ENCODE measurements at places on chromosomes 7 and 10.

DNA sequence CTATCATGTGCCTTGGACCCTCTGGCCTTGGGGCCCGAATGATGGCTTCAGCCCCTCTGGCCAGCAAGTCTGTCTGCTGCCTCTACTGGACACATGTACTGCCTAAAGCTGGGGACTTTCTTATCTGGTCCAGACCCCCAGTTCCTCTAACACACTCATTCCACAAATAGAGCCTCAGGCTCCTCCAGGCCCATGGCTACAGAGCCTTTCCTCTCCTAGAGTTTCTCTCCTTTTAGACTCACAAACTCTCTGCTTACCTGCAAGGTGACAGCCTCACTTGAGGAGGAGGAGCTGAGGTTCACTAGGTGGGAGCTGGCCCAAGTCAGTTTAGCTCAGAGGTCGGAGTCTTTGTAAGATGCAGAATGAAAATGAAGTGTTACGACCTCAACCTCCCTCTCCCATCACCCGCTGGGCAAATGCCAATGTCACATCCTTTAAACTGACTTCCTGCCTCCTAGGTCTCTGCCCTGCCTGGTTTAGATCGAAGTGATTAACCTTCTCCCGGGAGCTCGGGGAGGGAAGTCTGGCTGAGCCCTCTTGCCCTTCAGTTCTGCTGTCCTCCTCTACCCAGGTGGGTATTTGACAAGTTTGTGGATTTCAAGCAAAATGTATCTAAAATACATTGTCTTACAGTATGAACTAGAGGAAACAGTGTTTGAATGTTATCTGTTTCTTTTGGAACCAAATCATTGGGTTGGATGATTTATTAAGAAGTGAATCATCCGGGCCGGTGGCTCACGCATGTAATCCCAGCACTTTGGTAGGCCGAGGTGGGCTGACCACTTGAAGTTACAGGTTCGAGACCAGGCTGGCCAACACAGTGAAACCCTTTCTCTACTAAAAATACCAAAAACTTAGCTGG is 71.9 kb upstream of the TNS3 start:
- DNase-seq = no peak

DNA sequence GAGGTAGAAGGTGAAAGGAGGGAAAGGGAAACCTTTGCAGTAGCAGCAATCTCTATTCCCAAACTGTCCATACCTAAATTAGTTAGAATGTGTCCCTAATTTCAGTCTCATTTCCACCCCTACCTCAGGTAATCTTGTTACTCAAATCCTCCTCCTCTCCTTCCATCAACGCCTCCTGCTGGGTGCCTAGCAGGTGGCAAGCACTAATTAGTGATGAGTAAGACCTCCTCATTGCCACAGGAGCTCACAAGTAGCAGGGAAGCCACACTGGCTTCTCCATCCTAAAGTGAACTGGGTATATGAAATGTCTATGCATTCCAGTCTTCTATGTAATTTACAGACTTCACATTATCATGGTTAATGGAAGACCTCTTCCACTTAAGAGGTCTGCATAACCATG is 25.7 kb upstream of the FAM133B start:
- DNase-seq = no peak

DNA sequence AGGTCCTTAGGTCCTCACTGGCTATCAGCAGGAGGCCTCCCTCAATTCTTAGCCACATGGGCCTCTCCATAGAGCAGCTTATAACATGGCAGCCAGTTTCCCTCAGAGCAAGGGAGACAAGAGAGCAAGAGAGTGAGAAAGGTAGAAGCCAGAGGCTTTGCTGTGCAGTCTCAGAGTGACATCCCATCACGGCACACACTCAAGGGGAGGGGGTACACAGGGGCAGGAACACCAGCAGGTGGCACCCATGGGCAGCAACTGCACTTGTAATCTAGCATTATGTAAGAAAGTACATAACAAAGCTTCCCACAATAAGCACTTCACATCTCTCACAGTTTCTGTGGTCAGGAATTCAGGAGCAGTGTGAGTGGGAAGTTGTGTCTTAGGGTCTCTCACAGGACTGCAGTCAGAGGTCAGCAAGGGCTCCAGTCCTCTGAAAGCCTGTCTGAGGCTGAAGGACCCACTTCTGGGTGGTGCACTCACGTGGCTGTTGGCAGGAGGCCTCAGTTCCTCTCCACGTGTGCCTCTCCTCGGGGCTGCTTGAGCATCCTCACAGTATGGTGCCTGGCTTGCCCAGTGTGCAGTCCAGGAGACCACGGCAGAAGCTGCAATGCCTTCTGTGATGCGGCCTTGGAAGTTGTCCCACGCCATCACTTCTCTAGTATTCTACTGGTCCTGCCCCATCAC is 159.4 kb downstream of the OAT start:
- DNase-seq = no peak

GRCh38 chr10:4028027-4028471 is 243.0 kb upstream of the KLF6 start:
- no peak for DNase-seq

- DNase-seq = no peak
Observed at GRCh38 chr7:129122078-129122750, 22.3 kb upstream of the TSPAN33 start.

GRCh38 chr10:85621562-85621961 is 745.0 kb downstream of the GRID1 start:
- DNase-seq = no peak

GRCh38 chr10:43753397-43754061 is 104.8 kb upstream of the ZNF32 start:
- no peak for DNase-seq

GRCh38 chr7:23076772-23077171 is 28.8 kb upstream of the KLHL7 start:
- no peak for DNase-seq

- DNase-seq = no peak
Observed at GRCh38 chr7:87735360-87735759, 107.2 kb downstream of the RUNDC3B start.

GRCh38 chr10:114609518-114610426 is 48.3 kb downstream of the ABLIM1 start:
- no peak for DNase-seq

DNA sequence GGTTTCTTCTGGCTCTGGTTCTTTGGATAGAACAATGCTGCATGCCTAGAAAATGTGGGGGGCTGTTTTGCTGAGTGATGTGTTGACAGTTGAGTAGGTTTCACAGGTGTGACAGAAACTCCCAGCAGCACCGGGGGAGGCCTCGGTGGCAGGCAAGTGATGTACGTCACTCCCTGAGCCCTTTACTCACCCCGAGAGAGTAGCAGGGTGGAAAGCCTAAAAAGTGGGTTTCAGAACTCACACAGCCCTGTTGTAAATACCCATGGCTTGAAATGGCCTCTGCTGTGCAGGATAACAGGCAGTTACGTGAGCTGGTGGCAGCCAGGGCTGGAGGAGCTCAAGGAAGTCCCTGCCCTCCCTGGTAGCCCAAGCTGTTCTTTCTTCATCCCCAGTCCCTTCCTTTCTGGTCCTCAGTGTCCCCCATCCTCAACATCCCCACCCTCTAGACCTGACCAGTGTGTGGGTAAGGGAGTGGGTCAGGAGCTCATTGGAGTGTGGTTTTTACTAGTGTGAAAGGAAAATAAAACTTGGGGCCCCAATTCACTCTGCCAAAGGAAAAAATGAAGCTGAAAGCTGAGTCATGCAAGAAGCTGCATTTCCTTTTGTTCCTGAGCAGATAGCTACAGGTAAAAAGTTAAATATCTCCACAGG is 258.1 kb downstream of the STK31 start:
- no peak for DNase-seq

DNA sequence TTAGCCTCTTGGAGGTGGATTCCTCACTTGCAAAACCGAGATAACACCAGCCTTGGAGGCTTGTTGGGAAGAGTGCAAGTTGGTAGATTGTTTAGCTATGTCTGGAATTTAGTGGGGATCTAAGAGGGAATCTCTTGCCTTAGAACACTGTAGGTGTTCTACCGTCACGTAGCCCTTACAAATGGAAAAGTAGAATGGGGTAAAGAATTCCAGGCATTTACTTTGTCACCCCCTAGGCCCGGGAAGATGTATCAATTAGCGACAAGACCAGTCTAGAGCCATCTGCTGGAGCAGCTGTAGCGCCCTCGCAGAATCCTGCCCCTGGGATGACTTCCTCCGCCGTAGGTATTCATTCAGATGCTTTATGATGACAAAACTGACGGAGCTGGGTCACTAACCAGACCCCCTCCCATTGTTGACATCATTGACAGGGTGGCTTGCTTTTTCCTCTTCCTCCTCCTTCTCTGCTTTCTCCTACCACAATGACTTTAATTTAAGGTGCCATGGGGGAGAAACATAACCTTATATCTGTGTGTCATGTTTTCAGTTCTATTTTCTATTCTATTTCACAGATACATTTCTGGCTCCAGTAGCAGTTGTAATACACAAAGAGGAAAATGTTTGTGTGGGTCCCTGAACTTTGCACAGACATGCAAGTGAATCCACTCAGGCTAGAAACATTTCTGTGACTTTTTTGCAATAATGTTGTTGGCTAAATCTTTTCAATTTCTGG is 262.6 kb upstream of the LYZL1 start:
- no peak for DNase-seq

DNA sequence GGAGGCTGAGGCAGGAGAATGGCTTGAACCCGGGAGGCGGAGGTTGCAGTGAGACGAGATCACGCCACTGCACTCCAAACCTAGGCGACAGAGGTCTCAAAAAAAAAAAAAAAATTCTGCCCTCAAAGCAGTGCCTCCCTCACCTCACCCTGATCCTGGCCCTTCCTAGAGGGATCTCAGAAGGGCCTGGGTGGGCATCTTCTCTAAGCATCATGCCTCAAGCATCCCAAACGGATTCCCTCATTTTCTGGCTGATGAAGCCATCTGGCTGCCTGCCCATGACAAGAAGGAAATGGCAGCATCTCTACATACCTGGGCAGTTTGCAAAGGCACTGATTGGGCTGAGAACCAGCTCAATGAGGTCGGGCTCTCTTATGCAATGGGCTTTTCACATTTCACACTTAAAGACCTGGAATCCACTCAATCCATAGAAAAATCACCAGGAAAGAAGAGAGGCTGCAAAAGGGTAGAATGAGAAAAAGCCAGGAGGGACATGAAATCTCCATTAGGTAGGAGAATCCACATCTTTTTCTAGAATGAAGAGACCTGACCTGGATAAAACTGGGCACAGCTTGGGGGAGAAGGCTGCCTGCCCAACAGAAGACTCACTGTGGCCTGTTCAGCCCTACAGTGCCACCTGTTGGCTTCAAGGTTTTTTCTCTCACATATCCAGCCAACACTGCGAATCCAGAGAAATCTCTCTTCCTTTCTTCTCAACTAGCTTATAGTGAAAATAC is 48.1 kb downstream of the PDLIM1 start:
- DNase-seq = peak; percentile 9

All from stimulated activated CD4-positive, alpha-beta T cell treated with anti-CD3 and anti-CD28 coated beads, Interleukin-12 subunit alpha, Interleukin-12 subunit beta, amount 100 ng/mL, for 4 hours (primary cell).